ENCODE measurements at places on chromosomes 16 and 17.

DNA sequence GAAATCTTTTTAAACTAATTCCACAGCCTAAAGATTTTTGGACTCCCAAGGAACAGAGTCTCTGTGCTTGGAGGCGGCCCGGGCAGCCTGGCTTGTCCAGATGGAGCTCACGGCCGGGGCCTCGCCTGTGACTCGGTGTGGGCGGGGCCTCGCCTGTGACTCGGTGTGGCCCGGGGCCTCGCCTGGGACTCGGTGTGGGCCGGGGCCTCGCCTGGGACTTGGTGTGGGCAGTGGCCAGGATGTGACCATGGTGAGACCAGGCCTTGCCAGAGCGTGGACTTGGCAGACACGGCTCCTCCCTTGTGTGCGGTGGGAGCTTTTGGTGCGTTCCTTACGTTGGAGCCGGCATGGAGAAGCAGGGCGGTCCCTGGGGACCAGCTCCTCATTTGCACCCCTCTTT lies 92.3 kb downstream of the METRNL start:
- no peak for DNase-seq

GRCh38 chr16:11597235-11598095 lies 10.7 kb upstream of the LITAF start:
- no peak for DNase-seq

- no peak for DNase-seq
Measured at GRCh38 chr17:413016-413350, 60.4 kb upstream of the RPH3AL start.

DNA sequence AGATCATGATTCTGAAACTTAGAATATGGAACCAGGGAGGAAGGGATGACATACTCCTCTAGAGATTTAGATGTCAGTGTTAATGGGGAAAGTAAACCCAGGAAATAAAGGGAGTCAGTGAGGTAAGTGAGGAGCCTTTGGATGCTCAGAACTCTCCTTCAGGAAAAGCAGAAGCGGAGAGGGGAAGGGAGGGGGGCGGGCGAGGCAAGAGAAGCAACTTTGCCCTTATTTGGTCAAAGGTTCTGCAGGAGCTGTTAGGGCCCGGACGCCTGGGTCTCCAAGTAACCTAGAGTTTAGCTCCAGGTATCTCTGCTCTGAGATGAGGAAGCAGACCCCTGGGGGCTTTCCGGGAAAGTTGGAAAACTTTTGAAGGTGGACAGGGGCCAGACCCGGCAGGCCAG lies 1.3 kb downstream of the PFN1 start:
- DNase-seq, result no peak

DNA sequence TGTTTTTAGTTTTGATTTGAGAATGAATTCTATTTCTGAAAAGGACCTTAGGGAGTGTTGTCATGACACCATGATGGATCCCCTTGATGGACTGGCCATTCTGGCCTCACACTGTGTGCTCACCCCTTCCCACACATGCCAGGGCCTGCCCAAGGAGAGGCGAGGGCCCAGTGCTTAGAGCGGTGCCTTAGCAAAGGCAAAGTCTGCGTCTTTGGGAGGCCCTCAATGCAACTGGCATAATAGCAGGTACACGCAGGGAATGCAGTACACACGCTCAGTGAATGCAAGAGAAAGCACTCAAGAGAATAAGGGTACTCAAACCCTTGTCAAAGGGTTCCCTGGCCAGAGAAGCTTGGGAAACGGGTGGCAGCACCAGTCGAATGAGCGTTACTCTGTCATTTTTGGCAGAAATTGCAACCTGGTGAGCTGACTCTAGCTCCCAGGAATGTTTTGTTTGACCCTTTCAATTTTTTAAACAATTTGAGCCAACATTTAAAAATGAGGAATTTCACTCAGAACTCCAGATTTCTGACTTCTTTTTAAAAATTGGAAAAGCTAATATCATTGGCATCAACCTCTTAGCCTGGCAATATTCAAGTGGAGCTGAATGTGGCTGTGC lies 32.1 kb downstream of the NKD1 start:
- no peak for DNase-seq

DNA sequence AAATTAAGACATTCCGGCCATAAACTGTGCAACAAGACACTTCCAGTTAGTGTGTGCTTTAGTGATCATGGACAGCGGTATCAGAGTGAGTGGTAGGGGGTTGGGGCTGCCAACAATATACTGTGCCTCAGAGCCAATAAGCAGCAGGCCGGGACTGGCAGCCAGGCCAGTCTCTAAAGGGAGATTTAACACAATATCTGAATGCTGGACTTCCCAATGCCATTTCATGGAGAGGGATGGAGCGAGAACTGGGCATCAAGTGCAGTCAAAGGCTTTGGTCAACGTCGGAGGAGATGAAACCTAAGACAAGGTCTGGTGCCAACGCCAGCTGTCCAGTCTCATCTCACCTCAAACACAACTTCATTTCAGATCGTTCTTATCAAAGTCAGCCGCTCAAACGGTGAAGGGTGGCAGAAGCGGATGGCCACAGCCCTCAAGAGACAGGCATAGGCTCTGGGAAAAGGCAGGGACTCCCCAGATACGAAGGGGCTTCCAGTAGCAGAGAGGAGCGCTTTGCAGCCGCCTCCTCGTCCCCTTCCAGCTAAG lies 935 bp downstream of the USP32 start:
- DNase-seq, result no peak

DNA sequence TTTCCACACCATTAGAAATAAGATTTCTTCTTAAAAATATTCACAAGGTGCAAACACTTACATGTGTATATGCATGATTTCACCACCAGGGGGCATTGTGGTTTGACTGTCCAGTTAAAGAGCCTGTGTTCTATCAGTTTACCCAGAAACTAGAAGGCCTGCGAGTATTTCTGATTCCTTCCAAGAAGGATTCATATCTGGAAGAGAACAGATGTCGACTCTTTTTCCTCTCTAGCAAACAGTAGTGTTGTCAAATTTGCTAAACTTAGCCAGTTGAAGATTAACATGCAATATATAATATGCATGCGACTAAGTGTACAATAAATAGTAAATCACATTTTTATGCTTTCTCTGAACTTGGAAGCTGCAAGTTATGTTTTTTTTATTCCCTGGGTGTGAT lies 404.1 kb downstream of the WWOX start:
- no peak for DNase-seq

DNA sequence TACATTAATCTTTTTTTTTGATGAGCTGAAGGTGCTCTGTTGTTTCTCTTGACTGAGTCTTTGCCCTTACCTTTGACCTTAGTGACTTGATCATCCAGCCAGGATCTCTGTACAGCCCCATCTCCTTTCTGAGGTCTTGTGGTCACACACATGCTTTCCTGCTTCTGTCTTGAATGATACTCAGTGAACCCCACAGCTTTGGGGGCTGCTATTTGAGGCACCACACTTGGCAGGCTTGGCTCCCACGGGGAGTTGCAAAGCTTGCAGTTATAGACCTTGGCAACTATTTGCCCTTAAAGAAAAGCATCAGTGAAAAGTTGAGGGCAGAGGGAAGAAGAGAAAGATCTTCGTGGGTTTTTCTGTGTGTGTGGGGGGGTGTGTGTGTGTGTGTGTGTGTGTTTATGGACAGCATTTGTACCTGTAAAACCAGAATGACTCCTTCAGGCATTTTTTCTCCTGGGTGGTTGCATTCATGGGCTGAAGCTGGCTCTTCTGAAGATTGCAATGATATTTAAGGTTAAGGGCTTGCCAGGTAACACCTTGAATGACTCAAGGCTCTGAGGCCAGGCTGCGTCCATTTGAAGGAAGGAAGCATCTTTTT lies 101.6 kb downstream of the MSI2 start:
- no peak for DNase-seq

DNA sequence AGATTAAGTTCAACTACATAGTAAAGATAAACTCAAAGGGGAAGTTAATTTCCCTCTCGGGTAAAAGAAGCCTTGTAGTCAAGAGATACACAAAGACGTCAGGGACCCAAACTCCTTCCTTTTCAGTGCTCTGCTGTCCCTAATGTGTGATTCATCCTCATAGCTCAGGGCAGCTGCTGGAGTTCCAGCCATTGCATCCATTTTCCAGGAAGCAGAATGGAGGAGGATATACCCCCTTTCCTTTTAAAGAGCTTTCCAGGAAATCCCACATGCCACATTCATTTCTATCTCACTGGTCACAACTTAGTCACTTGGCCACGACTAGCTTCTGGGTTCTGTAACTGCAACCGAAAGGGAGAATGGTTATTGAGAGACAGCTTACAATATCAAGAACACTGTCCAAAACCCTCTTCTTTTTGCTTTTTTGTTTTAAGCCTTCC lies 95.3 kb downstream of the SOCS1 start:
- no peak for DNase-seq

- no peak for DNase-seq
Measured at GRCh38 chr16:87666919-87667318, 64.6 kb downstream of the JPH3 start.

- no peak for DNase-seq
Measured at GRCh38 chr17:79627766-79628690, 17.2 kb upstream of the RBFOX3 start.
